Fibroblast of skin of scalp (primary cell): ENCODE measurements at places on chromosomes 5 and 9.
A peak's percentile ranks its signal among the peaks of the same experiment; 100 is the strongest.

- DNase-seq: no peak
Measured at GRCh38 chr5:142316681-142317080, 8.1 kb downstream of the SPRY4 start.

DNA sequence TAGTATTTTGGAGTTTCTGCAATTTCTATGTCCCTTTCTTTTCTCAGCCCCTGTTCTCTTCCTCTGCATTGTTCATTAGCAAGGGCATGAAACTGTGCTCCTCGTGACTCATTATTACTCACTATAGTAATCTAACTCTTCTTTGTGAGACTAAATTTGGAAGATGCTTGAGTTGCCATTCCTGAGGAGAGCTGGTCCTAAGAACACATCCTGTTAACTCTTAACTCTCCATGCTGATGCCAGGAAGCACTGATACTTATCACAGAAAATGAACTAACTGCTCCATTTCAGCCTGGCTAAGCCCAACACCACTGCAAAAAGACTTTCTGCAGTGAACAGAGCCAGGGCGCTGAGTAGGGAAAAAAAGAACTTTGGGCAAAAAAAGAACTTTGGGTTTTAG is 10.6 kb upstream of the CSNK1A1 start:
- DNase-seq: peak; percentile 96

DNA sequence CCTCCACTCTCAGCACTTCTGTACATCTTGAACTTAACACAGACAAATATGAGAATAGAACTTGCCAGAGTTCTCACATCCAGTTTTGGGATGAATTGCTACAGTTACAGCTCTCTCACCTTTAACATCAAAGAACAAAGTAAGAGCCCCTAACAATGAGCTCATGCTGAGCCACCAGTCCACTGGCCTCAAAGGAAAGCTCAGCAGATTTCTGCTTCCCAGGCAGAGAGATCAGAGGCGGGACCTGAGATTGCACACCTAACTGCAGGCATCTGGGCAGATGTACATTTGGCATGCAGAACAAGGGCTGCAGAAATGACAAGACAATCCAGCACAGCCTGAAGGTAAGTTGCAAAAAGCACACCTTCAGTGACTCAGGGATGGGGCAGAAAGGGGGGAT is 300.9 kb downstream of the MRPS30 start:
- DNase-seq: no peak

- DNase-seq: no peak
Measured at GRCh38 chr9:7834531-7834930, 35.0 kb upstream of the DMAC1 start.

DNA sequence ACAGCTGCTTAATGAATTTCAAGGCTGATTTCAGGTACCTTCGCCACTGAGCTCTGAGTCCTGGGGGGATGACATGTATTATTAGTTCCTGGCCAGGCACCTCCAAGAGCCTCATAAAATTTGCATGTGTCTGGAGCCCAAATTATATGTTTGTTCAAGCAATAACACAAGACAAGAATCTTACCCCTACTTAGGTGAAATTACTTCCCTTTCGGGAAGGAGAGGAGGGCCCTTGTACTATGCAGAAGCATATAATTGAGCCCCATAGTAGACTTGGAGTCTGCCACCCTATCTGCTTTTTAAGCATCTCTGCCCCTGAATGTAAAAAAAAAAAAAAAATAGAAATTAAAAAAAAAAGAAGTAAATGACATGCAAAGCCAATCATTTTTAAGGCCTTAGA is 13.0 kb upstream of the TMEM38B start:
- DNase-seq: no peak

DNA sequence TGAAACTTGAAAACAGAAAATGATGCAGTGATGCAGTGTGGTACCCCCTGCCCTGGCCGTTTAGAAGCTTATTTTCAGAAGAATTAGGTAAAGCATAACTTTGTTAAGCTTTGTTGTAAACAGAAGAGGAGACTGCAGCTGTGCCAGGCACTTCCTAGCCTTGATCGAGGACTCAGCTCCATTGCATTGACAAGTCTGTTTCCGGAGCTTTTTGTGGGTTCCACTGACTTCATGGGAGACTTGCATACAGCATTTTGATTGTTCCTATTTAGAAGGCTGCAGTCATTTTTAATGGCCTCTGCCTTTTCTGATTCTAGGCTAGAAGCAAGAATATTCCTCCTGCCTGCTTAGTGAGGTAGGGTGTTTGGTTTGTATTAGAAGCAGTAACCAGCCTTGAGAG is 12.3 kb downstream of the MVB12B start:
- DNase-seq: no peak
